Urothelium cell line (cell line): ENCODE measurements at places on chromosomes 6 and 20.

DNA sequence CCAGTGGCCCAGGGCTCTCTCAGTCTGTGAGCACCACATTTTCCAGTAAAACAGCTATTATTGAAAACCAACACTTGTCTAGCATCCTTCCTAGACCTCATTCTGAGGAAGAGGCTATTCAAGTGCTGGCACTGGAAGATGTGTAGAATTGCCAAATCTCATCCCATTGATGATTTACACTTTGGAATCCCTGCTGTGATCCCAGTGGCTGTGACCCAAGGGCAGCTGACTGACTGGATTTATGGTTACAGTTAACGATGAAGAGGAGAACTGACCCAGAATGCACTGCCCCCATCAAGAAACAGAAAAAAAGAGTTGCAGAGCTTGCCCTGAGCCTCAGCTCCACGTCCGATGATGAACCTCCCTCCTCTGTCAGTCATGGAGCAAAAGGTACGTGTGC is 2.4 kb downstream of the CMTR1 start:
- DNase-seq = no peak

GRCh38 chr20:15634102-15634501 is 939.1 kb downstream of the KIF16B start:
- DNase-seq = no peak

GRCh38 chr6:100415768-100416167 is 49.0 kb downstream of the SIM1 start:
- DNase-seq = no peak

- no peak for DNase-seq
Measured at GRCh38 chr6:72977114-72977513, 248.2 kb downstream of the KHDC1L start.

GRCh38 chr20:39081255-39081654 is 119.1 kb downstream of the DHX35 start:
- peak; percentile 80 for DNase-seq

DNA sequence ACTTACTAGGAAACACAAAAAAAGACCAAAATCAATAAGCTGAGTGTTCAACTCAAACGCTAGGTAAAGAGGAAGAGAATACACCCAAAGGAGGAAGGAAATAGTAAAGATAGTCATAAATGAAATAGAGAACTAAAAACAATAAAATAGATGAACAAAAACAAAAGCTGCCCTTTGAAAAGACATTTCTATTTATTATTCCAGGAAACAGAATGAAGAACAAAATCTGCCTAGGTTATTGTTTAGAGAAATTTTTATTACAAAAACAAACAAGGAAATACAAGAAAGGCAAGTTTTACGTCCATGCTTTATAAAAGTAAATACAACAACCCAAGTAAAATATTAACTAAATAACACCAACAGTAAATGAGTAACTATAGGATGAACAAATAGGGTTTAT is 20.1 kb downstream of the HLA-DMB start:
- no peak for DNase-seq

DNA sequence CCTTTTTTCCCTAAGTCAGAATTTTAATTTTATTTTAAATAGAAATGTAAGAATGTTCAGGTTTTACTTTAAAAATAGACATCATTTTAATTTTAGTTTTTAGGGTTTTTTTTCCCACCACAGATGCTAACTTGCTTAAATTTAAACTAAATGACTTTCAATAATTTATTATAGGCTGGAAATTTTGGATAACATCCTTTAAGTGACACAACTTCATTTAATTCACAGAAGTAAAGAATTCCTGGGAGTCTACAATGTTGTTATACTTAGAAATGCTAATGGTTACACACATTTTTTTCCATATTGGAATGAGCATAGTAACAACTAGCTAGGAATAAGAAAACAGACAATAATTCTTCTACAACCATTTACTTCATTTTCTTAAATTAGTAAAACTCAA is 90.5 kb upstream of the PDE10A start:
- DNase-seq = no peak

DNA sequence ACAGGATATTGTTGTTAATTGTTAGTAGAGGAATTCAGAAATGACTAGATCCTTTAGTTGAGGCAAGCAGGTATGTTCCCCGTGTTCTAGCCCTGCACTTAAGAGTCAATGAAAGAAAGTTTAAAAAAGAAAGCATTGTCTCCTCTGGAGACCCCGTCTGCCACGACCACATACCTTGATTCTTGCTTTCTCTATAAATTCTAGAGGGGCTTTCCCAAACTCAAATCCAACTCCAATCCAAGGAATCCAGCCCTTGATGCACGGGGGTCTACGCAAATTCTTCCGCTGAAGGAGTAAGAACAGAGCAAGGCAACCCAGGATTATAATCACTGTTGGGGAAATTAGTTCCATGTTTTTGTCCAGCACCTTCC is 401 bp downstream of the CYP39A1 start:
- no peak for DNase-seq

DNA sequence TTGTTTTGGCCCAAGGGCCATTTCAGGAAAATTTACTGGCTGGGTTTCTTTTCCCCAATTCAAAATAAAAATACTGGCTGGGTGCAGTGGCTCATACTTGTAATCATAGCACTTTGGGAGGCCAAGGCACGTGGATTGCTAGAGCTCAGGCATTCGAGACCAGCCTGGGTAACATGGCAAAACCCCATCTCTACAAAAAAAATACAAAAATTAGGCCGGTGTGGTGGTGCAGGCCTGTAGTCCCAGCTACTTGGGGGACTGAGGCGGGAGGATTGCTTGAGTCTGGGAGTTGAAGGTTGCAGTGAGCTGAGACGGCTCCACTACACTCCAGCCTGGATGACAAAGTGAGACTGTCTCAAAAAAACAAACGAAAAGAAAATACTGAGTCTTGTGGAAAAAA is 60.0 kb downstream of the NINL start:
- no peak for DNase-seq

GRCh38 chr6:63530182-63530581 is 42.1 kb upstream of the LOC128125822 start:
- DNase-seq = no peak

DNA sequence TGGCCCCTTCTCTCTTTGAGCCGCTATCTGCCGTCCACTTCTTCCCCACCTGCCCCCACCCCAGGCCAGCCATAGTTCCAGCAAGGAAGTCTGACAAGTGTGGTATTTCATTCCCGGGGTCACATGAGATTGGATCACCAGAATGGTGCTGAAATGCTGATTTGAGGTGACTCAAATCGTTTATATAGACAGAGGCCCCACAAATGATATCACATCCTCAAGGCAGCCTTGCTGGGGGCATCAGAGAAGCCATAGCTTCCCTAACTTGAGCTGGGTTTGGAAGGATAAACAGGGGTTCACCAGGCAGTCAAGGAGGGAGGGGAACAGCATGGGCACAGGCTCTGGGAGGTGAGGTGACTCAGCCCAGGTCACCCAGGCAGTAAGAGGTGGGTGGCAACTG is 9.9 kb downstream of the SDCBP2 start:
- no peak for DNase-seq

DNA sequence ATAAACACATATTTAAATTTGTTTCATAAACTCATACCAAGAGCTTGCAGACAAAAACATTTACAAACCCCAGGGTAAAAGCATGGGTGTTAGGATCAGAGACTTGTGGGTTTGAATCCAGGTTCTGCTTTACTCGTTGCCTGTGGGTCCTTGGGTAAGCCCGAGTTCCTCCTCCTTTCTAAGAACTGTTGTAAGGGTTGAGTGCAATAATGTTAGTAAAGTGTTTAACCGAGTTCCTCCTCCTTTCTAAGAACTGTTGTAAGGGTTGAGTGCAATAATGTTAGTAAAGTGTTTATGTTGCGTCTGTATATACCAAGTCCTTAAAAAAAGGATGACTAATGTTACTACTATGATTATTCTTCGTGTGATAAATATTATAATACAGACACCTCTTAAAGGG is 18.7 kb downstream of the CCDC170 start:
- no peak for DNase-seq

DNA sequence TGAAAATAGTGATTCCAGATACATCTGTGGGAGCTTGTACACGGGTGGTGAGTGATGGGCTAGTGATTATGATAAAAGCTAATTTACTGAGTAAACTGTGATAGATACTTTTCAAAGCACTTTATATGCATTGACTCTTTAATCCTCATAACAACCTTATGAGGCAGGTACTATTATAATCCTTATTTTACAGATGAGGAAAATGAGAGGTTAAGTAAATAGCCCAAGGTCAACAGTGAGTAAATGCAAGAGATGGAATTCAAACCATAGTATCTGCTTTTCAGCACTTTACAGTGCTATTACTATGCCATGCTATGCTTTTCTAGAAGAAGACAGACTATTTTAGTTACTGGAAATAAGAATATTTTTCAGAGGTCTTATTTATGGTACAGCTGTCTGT is 320.9 kb upstream of the CITED2 start:
- no peak for DNase-seq

GRCh38 chr6:107822176-107823046 is 1.7 kb downstream of the SCML4 start:
- peak; percentile 15 for DNase-seq

GRCh38 chr6:20838113-20838512 is 303.9 kb downstream of the CDKAL1 start:
- no peak for DNase-seq
